Neural crest cell (in vitro differentiated cells): ENCODE measurements at places on chromosomes 3 and 15. TPM values are rescaled to one million over a fixed set of nuclear protein-coding genes. Genes with fewer than 3 reads are reported as not detected.

DNA sequence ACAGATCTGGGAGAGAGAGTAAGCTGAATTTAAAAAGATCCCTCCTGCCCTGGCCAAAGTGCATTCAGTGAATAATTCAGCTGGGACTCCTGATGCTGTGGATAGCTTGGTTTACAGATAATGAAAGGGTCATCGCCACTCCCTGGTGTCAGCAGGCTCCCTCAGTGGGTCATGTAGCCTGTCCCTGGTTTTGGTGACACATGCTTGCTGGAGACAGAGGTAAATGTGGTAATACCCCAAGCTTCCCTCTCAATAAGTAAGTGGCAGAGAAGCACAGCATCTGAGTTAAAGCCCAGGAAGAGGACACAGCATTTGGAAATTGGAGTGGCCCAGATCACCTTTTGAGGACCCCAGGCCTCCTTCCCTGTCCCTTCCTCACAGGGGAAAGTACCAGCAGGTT is 1.8 kb downstream of the TMEM115 start:
- DNase-seq: no peak

DNA sequence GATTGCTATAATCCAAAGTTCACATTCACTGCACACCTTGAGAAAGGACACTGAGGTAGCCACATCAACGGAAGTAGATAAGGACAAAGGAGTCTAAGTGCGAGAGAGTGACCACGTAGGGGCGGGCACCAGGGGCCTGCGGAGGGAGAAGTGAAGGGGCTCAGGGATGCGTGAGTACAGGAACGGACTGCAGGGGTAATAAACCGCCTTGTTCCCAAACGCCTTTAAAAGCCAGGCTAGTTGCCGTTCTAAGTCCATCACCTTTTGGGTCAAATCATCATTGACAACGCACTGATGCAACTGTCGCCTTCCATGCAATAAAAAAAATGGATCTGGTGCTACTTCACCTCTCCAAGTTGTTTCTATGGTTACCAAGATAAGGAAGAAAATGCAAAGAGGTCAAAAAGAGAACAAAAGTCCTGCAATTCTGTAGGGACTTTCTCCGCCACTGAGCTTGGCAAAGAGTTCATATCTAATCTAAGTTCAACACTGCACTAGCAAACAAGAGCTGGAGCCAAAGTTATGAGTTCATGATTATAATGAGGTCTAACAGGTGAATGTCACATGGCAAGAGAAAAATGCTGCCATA is 32.6 kb upstream of the ATP11B start:
- no peak for DNase-seq

DNA sequence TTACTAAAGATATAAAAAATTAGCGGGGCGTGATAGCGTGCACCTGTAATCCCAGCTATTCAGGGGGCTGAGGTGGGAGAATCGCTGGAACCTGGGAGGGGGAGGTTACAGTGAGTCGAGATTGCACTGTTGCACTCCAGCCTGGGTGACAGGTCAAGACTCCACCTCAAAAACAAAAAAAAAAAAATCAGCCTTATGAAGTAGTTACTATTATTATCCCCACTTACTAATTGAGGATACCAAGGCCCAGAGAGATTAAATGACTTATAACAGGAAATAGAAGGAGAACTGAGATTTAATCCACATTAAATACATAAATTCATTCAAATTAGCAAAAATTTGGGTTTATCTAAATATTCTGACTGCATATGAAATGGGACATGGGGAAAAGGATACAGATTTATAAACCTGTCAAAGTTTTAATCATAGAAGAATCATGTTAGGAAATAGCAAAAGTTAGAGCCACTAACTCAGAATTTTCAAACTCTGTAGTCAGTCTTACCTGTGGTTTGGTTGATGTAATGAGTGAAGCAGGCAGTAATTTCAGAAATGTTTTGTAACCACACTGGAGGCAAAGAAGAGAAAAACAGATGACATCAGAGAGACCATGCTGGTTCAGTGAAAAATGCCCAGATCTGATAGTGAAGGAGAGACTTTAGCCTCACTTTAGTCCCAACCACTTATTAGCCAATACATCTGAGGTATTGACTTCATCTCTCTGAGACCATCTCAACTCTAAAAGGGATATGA is 25.0 kb upstream of the ACAP2 start:
- DNase-seq: no peak

GRCh38 chr15:22966321-22967083 is 13.7 kb downstream of the CYFIP1 start:
- no peak for DNase-seq

- no peak for DNase-seq
Measured at GRCh38 chr3:182609575-182610156, 183.6 kb upstream of the ATP11B start.

PLCH1 gene
- 21.4 and 22.4 TPM in 2 replicates for total RNA-seq

DNA sequence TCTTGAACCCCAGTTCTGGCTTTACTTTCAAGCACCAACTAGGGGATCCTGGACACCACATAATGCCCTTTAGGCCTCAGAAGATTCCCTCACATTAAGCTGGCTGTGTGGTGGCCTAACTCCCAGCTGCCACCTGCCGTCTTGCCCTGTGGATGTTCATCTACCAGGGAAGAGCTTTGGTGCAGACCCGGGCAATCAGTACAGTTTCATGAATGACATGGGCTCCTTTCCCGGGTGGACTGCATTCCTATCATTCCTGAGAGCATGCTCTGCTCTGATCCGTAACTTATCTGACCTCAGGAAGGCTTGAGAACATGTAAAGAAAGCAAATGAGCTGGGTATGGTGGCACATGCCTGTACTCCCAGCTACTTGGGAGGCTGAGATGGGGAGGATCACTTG is 50.0 kb upstream of the GSK3B start:
- no peak for DNase-seq

ZIC1 gene
- total RNA-seq: 54.3 and 64.5 TPM in 2 replicates

GRCh38 chr3:13073326-13074005 is at the start of gene IQSEC1:
IQSEC1 (minus strand) TSS chr3:13073429; CDS start chr3:13073014, 415 bp downstream.
- DNase-seq: peak; percentile 58

TMCO5A gene
- total RNA-seq: not detected in 2 replicates

DNA sequence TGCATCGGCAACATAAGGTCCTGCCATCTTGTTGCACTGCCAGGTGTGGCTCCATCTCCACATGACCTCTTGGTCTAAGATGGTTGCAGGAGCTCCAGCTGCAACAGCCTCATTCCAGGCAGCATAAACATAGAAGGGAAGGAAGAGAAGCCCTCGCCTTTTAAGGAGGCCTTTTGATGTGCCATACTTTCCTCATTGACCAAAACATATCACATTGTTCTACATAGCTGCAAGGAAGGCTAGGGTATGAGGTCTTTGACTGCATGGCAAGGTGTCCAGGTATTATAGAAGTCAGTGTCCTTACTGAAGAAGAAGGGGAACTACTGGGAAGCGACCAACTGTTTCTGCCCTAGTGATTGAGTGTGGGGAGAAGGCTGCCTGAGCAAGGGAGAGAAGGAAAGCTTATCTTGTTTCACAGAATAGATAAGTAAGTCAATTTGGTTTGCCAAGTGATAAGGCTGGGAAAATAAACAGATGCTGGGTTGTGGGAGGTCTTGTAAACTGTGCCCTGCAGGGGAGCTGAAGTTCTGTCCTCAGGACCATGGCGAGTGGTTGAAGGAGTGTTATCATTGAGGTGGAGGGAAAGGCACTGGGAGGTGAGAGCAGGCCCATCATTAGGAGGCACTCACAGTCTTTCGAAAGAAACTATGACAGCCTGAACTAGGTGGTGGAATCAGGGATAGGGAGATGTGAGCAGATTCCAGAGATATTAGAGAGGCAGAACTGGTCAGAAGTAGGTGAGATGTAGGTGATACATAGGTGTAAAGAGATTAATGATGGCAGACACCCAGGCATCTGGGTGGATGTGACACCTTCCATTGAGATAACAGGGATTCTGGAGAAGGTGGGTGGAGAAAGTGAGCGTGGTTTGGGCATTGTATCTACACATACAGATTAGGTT is 93.8 kb upstream of the IGF1R start:
- no peak for DNase-seq

DNA sequence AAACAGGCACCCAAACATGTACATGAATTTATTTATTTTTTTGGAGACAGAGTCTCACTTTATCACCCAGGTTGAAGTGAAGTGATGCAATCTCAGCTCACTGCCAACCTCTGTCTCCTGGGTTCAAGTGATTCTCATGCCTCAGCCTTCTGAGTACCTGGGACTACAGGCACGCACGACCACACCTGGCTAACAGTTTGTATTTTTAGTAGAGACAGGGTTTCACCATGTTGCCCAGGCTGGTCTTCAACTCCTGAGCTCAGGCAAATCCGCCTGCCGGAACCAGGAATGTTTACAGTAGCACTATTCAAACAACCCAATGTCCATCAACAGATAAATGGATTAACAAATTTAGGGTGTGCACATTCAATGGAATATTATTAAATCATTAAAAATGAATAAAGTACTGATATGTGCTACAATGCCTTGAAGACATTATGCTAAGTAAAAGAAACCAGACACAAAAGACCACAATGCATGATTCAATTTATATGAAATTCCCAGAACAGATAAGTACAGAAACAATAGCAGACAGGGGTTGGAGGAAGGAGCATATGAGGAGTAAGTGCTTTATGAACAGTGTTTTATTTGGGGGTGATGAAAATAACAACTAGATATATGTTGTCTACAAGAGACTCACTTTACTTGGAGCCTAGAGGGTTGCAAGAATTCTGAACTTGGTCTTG is 1.3 kb downstream of the LEO1 start:
- no peak for DNase-seq

RETNLB gene
- total RNA-seq: not detected in 2 replicates

ITPR1 gene
- total RNA-seq: 4.8 and 6.6 TPM in 2 replicates

EPHA3 gene
- total RNA-seq: 22.1 and 24.6 TPM in 2 replicates

DNA sequence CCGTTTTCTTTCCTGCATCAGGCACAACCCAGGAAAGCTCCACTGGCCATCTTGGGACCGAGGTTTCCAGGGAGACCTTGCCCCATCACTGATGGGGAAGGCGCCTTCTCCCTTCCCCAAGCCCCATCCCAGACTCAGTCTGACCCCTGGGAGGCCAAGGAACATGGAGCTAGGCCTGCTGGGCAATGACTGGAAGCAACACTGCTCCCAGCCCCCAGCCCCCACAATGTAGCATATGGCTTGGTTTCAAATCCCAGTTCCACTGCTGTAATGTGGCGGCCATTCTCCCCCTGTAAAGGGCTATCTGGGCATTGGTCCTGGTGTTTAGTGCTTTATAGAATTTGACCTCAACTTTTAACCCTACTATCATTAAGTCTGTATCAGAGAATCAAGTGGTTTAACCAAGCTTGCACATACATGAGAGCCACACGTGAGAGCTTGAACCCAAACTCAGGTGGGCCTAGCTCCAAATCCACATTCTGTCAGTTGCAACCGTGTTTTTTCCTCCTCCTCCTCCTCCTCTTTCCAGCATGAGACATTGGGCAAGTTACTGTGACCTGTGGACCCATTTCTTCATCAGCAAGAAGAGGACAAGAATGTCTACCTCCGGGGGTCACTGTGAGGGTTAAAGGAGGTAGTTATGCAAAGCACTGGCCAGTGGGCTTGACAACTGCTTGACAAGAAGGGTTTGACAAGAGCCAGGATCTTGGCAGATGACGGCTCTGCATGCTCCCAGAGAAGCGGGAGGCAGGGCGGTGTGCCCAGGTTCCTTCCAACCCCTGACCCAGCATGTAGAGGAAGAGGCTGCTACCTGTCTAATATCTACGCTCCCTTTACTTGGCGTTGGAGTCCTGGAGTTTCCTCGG is 37.4 kb downstream of the KLHL25 start:
- no peak for DNase-seq

LMAN1L gene
- not detected in 2 replicates for total RNA-seq

RBP2 gene
- not detected in 2 replicates for total RNA-seq

GRCh38 chr3:140441006-140441405 is 236.9 kb upstream of the TRIM42 start:
- no peak for DNase-seq

DNA sequence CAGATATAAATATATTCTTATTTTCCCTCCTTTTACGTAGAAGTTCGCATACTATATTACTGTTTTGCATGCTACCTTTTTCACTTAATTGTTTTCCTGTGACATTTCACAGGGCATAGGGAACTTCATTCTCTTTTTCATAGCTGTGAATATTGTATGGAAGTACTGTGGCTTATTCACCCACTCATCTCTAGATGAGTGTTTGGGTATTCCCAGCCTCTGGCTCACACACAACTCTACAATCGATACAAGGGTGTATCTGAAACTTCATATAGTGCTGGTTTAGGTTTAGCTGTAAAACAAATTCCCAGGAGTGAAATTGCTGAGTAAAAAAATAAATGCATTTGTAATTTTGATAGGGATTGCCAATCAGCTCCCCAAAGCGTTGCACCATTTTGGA is 55.3 kb upstream of the MAGI1 start:
- DNase-seq: no peak

GRCh38 chr15:71646767-71647486 is 163.4 kb upstream of the NR2E3 start:
- no peak for DNase-seq

GOLGA6D gene
- total RNA-seq: not detected in 2 replicates

BMF gene
- 18.0 and 23.0 TPM in 2 replicates for total RNA-seq

GRCh38 chr3:73045391-73045790 is 16.1 kb upstream of the EBLN2 start:
- no peak for DNase-seq

DNA sequence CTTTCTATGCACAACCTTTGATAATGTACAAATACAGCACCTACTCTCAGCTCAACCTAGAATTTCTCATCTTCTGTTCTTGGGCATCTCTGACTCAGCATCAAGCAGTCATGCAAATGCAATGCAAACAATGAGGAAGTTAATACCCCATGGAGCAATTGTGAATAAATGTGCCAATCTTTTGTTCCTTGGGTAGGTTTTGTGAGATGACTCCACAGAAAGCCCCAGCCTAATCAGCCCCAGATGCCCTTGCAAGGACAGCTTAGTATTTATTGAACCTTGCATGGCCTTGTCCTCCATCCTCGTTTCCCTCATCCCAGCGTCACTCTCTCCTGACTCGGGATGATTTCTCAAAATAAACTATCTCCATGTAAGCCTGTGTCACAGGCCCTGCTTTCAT is 494.7 kb upstream of the NECTIN3 start:
- no peak for DNase-seq

GRCh38 chr3:21502656-21503055 is 248.4 kb downstream of the ZNF385D start:
- no peak for DNase-seq

DNA sequence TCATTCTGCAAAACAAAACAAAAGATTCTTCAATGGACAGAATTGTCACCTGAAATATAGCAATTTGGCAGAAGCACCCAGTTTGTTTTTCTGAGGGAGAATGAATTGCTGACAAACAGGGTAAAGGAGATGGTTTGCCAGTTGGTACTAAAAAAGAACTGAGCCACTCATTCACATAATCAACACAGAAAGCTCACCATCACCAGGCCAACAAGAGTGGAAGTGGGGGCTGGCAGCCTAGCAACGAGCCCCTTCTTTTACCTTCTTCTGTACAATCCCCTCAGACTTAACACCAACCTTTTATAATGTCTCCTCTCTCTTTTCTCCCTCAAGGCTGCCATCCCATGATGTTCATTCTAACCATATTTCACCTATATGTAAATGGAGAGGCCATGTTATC is 5.9 kb downstream of the TOP2B start:
- no peak for DNase-seq

PLOD2 gene
- 12.7 and 13.0 TPM in 2 replicates for total RNA-seq

FAM107A gene
- total RNA-seq: 1.6 and 2.3 TPM in 2 replicates
